Regular cardiac myocyte (primary cell): ENCODE measurements at places on chromosomes 3 and 15. TPM values are rescaled to one million over a fixed set of nuclear protein-coding genes. Genes with fewer than 3 reads are reported as not detected.

The CAMP gene
- not detected in 2 replicates for total RNA-seq

The MFSD1 gene
- 157 and 168 TPM in 2 replicates for total RNA-seq

The COL8A1 gene
- total RNA-seq = 248 and 578 TPM in 2 replicates

The PLA2G4D gene
- total RNA-seq = under 0.01 TPM in 1 of 2 replicates, not detected in the other

The ARL6 gene
- total RNA-seq = 15.5 and 18.0 TPM in 2 replicates

The C3orf22 gene
- not detected in 2 replicates for total RNA-seq

The ZNF620 gene
- 1.7 and 1.9 TPM in 2 replicates for total RNA-seq

The KLHL24 gene
- total RNA-seq = 26.5 and 109 TPM in 2 replicates

The ITPR1 gene
- 36.4 and 104 TPM in 2 replicates for total RNA-seq

The CCR1 gene
- under 0.01 and 0.28 TPM in 2 replicates for total RNA-seq

The HIGD2B gene
- total RNA-seq = not detected in 2 replicates

The SPINT1 gene
- 0.28 and 0.58 TPM in 2 replicates for total RNA-seq

The KIF7 gene
- 11.3 and 15.7 TPM in 2 replicates for total RNA-seq
